ENCODE measurements at places on chromosomes 2 and 18. TPM values are rescaled to one million over a fixed set of nuclear protein-coding genes. Genes with fewer than 3 reads are reported as not detected.

DNA sequence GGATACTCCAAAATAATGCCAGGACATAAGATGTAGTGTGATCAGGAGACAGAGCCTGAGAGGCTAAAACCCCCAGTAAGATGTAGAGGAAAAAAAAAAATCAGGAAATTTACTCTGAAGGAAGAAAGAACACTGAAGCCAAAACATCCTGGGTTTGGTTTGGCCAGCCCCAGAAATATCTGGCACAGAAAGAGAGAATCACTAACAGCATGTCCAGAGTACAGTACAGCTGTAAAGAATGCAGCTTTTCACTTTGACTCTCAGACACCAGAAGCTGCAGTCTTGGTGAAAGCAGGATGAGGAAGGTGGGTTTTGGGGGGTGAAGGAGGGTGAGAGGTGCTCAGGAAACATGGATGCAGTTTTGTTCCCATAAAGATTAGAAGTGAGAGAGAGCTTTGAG lies 1577.7 kb upstream of the ACVR2A start:
- no peak for DNase-seq

DNA sequence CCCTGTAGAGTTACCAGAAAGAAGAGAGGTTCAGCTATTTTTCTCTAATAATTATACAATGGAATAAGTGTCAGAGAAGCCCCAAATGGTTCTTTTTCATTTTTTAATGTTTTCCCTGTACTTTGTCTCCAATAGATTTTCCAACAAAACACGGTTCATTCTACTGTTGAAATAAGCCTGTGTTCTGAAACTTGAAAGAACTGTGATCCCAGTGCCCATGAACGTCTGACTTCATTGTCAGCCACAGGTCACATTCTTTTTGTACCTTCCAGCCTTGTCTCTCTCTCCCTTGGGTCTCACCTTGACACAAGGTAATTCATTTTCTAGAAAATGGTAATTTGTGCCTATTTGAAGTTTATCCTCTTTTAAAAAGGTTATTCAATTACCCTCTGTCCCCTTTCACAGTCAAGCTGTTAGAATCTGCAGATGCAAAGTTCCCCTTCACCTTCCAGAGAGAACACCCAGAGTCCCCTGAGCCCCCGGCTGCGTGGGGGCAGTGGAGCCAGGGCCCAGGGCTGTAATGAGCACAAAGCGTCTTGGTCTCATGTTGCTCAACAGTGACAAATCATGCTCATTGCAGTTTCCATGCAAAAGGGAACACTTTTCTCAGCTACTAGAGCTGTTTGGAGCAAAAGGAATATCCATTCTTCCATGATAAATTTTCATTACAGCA lies 115.2 kb downstream of the SPHKAP start:
- no peak for DNase-seq

- DNase-seq, result peak; percentile 30
These were observed 678 bp upstream of the OTX1 start for GRCh38 chr2:63049970-63050333.

The GALR1 gene
- not detected for total RNA-seq

The UGT1A1 gene
- total RNA-seq, result not detected

DNA sequence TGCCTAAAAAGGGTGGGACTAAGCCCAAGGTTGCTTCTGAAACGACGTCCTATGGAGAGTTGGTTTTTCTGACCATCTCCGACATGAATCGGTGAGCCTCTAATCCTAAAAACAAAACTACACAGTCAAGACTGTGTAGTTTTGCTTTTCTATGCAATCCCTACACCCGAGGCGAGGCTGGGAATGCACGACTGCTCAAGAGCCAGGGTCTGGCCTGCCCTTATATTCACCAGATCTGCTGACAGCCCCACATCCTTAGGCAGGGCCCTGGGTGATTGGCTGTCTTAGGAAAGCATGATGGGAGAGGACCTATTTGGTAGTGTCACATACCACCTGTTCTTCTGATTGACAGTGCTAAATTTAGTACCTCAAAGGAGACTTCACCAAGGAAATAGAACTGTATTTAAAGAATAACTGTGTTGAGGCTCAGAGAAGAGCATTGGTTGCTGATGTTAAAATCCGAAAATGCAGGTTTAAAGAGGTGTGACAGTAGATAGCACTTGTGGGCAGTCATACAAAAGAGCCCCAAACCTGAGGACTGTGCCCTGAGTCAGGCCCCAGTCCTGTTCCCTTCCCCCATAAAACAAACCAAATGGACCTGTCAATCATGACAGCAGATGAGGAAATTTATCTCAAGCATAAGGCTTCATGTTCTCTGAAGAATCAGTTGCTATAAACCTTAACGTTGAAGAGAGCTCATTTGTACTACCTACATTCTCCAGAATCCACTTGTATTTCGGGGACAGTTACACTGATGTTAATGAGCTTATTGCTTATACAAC lies at the start of gene TTN:
Gene TTN, minus strand, starts transcription at position 197 of the 782 bp plus-strand sequence. CDS start 2,781 bp downstream, outside the sequence.
- DNase-seq, result no peak

- DNase-seq, result peak; percentile 83
These were observed 39.9 kb upstream of the CDC42EP3 start for GRCh38 chr2:37711308-37711731.

DNA sequence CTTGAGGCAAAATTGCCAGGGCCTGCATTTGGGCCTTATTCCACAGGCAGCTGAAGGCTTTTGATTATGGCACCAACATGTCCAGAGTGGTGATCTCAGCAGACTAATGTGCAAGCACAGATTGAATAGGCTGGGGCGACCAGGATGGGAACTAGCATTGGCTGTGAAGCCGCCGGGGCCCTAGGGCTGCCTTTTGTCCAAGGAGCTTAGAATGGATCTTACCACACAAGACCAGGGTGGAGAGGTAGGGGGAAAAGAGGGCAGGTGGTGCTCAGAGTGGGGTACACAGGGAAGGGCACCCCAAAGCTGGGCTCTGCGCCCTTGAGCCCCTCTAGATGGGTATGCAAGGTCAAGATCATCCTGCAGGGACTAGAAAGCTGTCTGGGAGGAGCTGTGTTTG lies 23.1 kb downstream of the PSD4 start:
- no peak for DNase-seq

Data from activated CD8-positive, alpha-beta T cell treated with anti-CD3 and anti-CD28 coated beads, Interleukin-2, amount 10 ng/mL, durations not matched to agents 7 days and 5 days (primary cell).